ENCODE measurements at places on chromosomes 4 and X.

GRCh38 chr4:165866019-165866650 is 6.9 kb upstream of the TLL1 start:
- no peaks in the 10 kb centered on the region for H3K36me3 ChIP-seq
- no peak for DNase-seq
- H3K4me1 ChIP-seq = no peaks in the 10 kb centered on the region
- H3K4me3 ChIP-seq = no peak overlapping the region
- H3K27ac ChIP-seq = no peak overlapping the region
- peaks cover 32% of the 10 kb centered on the region for H3K27me3 ChIP-seq

DNA sequence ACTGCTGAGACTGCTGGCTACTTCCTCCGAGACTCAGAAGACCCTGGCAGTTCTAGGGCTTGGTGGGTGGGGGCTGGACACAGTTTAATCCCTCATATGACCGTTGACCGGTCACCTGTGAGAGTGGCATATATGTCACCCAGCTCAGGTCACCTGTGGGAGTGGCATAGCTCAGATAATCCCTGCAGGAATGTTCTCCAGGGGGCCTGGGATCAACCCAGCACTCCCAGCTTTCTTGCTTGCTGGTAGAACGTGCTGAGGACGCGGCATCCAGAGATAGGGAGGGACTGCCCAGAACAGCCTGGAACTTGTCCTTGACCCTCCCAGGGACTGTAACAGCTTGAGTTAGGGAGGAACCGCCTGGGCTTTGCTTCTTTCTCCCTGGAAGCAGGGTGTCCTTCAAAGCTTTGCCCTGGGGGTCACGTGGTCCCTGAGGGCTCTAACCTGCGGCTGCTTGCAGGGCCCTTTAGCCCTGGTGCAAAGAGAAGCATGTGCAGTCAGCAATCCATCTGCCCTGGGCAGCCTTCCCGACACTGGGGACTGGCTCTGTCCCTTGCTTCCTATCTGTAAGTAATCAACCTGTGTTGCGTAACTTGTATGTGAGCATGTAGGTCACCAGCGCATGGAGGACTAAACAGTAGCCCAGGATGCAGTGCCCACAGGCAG is 55.3 kb downstream of the ZFYVE28 start:
- H3K27ac ChIP-seq = no peak overlapping the region
- no peak for DNase-seq
- H3K36me3 ChIP-seq = no peaks in the 10 kb centered on the region

- no peak overlapping the region for H3K27ac ChIP-seq
- H3K27me3 ChIP-seq = no peaks in the 10 kb centered on the region
- H3K4me3 ChIP-seq = no peak overlapping the region
- no peak for DNase-seq
- no peaks in the 10 kb centered on the region for H3K4me1 ChIP-seq
Observed at GRCh38 chr4:47373174-47373573, 90.3 kb downstream of the COMMD8 start.

GRCh38 chrX:120315776-120316175 is 4.5 kb upstream of the TMEM255A start:
- DNase-seq = no peak
- no peak overlapping the region for H3K27ac ChIP-seq
- H3K4me1 ChIP-seq = no peaks in the 10 kb centered on the region
- peaks cover 73% of the 10 kb centered on the region for H3K27me3 ChIP-seq
- no peak overlapping the region for H3K4me3 ChIP-seq

GRCh38 chrX:118396113-118396512 is 50.2 kb downstream of the WDR44 start:
- DNase-seq = no peak
- H3K27me3 ChIP-seq = no peaks in the 10 kb centered on the region
- H3K27ac ChIP-seq = peak overlapping the region; percentile 66
- H3K4me3 ChIP-seq = no peak overlapping the region
- no peaks in the 10 kb centered on the region for H3K4me1 ChIP-seq
- H3K36me3 ChIP-seq = peaks cover 42% of the 10 kb centered on the region

- DNase-seq = no peak
- no peak overlapping the region for H3K27ac ChIP-seq
- no peaks in the 10 kb centered on the region for H3K36me3 ChIP-seq
- no peak overlapping the region for H3K4me3 ChIP-seq
Observed at GRCh38 chr4:162502109-162502508, 338.3 kb upstream of the FSTL5 start.
